ENCODE measurements at places on chromosomes 7 and 10. TPM values are rescaled to one million over a fixed set of nuclear protein-coding genes. Genes with fewer than 3 reads are reported as not detected.

Gene GHRHR
- 1.4 TPM for total RNA-seq

Gene CHPF2
- 49.1 TPM for total RNA-seq

Gene CRPPA
- total RNA-seq: 2.1 TPM

Gene NOLC1
- 35.3 TPM for total RNA-seq

Gene FGL2
- 208 TPM for total RNA-seq

Gene CALHM3
- total RNA-seq: not detected

Gene STEAP1B
- total RNA-seq: 2.8 TPM

Gene NAT16
- total RNA-seq: not detected

Gene ABCC2
- 4.5 TPM for total RNA-seq

Gene ATG9B
- not detected for total RNA-seq

Gene CCDC136
- total RNA-seq: 18.3 TPM

Gene KNDC1
- 0.36 TPM for total RNA-seq

Gene FBXL13
- 1.4 TPM for total RNA-seq

Gene TAX1BP1
- 93.1 TPM for total RNA-seq

Gene LIPK
- not detected for total RNA-seq

Gene ZNRF2
- 15.3 TPM for total RNA-seq

Gene CDHR3
- total RNA-seq: 5.1 TPM

Gene CLRN3
- not detected for total RNA-seq

Gene SP4
- 7.6 TPM for total RNA-seq

Gene CRTAC1
- 53.1 TPM for total RNA-seq

Measured in aorta (tissue), 5 donors.